ENCODE measurements at places on chromosomes 3 and 15. TPM values are rescaled to one million over a fixed set of nuclear protein-coding genes. Genes with fewer than 3 reads are reported as not detected.

GRCh38 chr3:160540551-160540950 is 24.8 kb downstream of the KPNA4 start:
- DNase-seq: no peak

Gene RAD51
- 15.7 TPM for total RNA-seq

DNA sequence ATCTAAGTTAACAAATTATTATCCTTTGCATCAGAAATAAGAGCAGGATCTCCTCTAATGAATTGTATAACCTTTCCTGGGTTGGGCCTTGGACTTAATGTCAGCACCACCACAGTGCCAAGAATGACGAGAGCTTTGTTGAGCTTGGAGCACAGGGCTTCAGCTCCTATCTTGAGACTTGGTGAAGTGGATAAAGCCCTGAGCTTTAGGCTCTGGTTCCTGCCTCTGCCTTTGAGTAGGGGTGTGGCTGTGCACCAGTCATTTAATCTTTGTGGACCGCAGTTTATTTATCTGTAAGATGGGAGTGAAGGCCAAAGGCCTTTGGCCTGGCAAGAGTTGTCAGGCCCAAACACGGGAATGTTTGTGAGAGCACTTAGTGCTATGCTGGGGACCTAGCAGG is 162.2 kb downstream of the VGLL4 start:
- DNase-seq: no peak

DNA sequence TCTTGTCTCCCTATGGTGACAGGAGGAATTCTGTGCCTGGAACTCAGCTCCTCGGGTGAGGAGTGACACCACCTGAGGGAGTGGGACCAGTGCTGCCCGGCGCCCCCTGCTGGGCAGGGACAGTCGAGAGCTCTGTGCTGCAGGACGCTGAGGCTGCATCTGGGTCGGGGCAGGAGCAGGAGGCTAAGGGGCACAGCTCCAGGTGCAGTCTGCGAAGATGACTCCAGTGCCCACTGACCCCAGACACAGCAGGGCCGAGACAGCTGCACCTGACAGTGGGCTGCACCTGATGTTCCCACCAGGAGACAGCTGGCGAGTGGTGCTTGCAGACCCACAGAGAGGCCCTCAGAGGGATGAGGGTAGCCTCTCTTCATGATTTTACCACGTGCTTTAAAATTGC is 152.9 kb downstream of the ATP10A start:
- no peak for DNase-seq

DNA sequence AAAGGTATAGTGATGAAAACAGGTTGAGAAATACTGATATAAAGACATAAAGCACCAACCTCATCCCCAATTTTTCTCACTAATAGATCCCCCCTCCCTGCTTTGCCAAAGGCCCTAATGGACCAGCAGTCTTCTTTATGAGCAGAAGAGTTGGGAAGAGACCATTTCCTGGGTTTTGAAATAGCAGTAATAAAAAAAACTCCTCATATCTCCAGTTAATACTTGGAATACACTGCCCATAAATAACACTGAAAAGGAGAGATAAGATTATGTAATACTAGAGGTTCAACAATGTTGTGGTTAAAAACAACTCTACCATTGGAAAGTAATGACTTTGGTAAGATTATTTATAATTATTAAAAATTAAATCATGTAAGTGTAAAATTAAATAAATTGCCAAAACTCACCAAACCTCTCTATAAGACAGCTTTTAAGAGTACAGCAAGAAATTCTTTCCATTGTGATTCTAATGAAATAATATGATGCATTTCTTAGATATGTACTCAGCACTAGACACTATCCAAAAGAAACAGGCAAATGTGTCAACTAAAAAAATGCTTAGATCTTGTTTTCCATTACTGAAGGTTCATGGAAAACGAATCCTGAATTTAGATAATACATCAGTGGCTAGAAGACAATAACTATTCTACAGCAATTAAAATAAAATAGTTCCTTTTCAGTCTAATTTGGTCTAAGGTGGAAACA is 88.2 kb downstream of the FAIM start:
- no peak for DNase-seq

GRCh38 chr3:151183265-151183671 is 19.7 kb downstream of the GPR171 start:
- DNase-seq: no peak

Gene NR1I2
- total RNA-seq: not detected

Gene HPS3
- 39.3 TPM for total RNA-seq

GRCh38 chr3:84621823-84622222 is 337.0 kb upstream of the CADM2 start:
- DNase-seq: no peak

- DNase-seq: no peak
Measured at GRCh38 chr3:14522129-14522691, 17.9 kb downstream of the GRIP2 start.

Gene OR5H1
- not detected for total RNA-seq

DNA sequence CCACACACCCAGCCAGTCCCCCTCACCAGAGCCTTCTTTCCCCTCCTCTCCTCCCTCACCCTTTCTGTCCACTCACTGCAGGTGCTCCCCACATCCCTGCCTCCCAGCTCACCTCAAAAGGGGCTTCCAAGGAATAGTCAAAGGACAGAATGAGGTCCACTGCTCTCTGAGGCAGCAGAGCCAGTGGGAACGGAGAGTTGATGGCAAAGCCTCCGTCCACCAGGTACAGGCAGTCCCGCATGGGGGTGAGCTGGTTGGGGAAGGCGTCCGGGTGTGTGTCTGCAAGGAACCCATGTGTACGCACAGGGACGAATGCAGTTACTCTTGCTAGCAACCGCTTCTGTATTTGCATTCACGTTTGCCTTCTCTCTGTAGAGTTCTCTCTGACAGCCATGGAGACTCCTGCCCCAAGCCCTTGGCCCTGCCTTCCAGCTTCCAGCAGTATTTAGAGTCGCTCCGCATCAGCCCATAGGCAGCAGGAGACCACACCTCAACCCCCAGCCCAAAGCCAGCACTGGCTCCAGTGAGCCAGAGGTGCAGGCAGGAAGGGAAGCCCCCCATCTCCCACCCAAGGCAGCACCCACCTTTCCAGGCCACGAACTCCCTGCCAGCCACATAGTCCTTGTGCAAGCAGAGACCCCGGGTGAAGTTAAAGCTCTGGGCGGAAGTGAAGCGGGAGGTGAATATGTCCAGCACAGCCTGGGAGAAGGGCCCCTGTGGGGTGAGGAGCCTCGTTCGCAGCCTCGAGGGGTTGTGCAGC is 12.4 kb downstream of the PLA2G4F start:
- no peak for DNase-seq

GRCh38 chr3:185646382-185647133 is 60.5 kb downstream of the SENP2 start:
- DNase-seq: no peak

Gene GOLGA8T
- not detected for total RNA-seq

- DNase-seq: no peak
Measured at GRCh38 chr3:125103406-125103805, 47.6 kb upstream of the HEG1 start.

GRCh38 chr3:32105291-32106131 is 909 bp upstream of the GPD1L start:
- peak; percentile 8 for DNase-seq

DNA sequence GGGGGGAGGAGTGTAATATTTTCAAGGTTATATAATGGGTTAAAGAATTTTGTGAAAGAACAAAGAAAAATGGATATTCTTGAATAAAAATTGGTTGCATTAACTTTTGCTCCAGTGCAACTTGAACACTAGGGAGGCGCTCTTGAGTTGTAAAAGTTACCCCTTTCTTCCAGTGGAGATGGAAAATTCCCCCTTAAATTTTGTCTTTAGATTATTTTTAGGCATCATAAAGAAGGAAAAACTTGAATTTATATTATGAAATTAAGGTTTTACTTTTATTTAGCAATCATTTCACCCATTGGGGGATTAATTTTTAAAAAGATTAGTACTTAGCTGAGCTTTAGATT is 550 bp upstream of the CHD2 start:
- DNase-seq: peak; percentile 45

GRCh38 chr3:151439652-151440125 is 21.2 kb downstream of the IGSF10 start:
- DNase-seq: peak; percentile 83

DNA sequence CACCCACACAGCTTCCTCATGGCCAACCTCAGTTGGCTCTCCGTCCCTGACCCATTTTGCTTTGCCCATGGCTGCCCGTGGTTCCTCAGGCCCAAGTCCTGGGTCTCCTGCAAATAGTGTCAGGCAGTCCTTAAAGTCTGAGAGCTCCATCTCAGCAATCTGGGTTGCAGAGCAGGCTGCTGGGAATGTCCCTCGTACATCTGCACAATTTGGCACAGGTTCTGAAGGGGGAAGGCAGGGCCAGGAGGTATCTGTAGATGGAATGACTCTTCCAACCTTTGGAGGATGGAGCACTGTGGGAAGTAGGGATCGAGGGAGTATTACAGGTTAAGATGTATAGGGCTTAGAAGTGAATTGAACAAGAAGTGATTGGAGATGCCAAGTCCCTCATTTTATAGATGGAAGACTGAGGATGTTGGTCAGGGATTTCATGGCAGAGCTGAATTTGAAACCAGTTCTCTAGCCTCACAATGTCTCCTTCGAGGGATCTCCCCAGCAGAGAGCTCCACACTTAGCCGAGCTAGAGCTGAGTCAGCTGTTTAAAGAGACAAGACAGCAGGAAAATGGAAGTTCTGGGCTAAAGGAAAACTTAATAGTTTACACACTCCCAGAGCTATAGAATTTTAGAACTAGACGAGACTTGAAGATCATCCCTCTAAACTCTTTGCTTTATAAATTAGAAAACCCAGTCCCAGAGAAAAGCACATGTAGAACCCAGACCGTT is 9.2 kb downstream of the CKMT1A start:
- no peak for DNase-seq

GRCh38 chr3:47910777-47911440 is 105.3 kb downstream of the MAP4 start:
- peak; percentile 81 for DNase-seq

- DNase-seq: no peak
Measured at GRCh38 chr3:79015854-79016253, 751.9 kb downstream of the ROBO1 start.

GRCh38 chr3:101687142-101687931 is 819 bp upstream of the RPL24 start:
- DNase-seq: peak; percentile 39

Measured in A172 (cell line).